ENCODE measurements at places on chromosomes 6 and 20.

DNA sequence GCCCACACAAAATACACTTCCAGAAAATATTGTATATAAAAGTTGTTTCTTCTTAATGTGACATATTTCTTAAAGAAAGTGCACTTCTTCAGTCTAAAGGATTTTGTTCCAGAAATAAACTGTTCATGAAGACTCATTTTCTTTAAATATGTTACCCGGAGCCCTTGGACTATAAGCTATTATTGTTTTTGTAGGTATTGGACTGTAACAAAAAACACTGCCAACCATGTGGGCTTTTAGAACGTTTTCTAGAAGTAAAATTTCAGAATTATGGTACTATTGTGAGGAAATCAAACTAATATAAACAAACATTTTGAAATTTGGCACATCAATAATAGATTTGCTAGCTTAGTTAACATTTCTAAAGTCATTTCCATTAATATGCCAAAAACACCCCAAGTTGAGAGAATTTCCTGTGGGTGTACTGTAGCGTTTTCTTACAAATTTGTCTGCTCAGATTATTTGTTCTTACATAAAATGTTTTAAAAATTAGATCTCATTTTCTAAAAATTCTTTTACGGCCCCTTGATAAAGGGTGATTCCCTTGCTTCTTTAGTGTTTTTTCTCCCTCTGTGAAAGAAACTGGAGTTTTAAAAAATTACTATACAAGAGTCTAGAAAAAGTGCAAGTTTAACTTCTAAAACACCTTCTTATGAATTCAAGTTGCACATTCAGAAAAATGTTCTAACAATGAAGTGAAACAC lies 3.4 kb downstream of the NKX2-4 start:
- DNase-seq = no peak

GRCh38 chr20:59421089-59421488 lies 120.7 kb downstream of the EDN3 start:
- no peak for DNase-seq

- no peak for DNase-seq
These were observed 182.1 kb upstream of the AFDN start for GRCh38 chr6:167644412-167645132.

GRCh38 chr6:34347303-34347702 lies 45.2 kb downstream of the NUDT3 start:
- DNase-seq = no peak

DNA sequence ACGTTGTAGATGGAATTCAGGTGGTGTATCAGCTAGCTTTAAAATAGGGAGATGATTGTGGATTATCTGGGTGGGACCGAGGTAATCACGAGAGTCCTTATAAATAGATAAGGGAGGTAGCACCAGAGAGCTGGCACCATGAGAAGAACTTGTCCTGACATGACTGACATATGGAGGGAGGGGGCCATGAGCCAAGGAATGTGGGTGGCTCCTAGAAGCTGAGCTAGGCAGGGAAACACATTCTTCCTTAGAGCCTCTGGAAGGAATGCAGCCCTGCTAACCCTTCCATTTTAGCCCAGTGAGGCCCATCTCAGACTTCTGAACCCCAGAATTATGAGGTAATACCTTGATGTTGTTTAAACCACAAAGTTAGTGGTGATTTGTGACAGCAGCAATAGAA lies 321.1 kb upstream of the SULF2 start:
- no peak for DNase-seq

GRCh38 chr6:64294034-64294433 lies 658.4 kb downstream of the PHF3 start:
- no peak for DNase-seq

DNA sequence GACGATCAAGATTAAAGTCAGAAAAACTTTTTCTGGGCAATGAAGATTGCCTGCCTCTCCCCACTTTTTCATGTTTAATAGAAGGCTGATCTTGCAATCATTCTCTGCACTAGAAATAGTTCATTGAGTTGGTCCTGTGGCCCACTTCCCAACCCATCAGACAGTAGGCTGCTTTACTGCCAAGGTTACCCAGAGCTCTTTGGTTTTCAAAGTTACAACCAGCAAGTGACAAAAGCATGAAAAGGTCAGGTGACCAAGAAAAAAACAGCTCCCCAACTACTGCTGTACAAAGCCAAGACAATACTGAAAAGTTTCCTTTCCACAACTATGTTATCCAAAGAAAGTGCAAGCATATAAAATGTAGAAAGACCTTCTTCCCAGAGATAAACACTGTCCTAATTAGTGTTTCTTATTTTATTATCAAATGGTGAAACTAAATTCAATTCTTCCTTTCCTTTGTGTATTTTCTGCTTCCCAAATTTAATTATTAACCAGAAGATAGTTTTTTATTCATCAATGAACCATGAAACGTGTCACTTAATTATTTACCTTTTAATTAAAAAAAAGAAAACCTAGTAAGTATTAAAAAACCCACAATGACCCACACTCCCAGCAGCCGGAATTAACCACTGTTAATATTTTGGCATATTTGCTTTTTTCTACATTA lies 16.6 kb downstream of the DNAAF9 start:
- DNase-seq = no peak
